ENCODE measurements at places on chromosomes 1 and 21.
A peak's percentile ranks its signal among the peaks of the same experiment; 100 is the strongest.

DNA sequence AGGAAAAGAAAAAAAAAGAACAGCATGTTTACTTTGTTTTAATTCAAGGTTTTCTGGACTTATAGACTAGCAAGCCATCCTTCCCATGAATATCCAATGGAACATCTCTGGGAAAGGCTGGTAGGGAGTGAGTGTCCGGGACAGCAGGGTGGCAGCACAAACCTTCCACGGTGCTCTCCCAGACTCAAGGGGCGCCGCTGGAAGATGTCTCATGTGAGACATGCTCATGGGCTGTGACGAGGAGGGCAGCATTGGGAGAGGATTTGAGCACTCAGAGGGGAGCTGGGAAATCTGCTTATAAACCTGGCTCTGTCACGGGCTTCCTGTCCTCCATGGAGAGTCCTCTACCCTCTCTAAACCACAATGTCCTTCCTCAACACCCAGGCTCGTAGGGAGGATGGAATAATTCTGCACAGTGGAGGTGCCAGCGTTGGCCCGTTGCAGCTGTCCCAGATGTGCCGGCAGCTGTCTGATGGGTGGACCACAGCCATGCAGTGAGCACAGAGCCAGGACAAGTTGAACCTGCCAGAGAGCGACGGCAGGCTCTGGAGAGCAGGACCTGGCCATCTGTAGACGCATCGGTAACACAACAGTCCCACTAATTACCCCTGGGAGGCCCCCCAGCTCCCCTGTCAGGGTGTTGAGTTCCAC is 100.1 kb upstream of the IGSF21 start:
- no peak for DNase-seq

DNA sequence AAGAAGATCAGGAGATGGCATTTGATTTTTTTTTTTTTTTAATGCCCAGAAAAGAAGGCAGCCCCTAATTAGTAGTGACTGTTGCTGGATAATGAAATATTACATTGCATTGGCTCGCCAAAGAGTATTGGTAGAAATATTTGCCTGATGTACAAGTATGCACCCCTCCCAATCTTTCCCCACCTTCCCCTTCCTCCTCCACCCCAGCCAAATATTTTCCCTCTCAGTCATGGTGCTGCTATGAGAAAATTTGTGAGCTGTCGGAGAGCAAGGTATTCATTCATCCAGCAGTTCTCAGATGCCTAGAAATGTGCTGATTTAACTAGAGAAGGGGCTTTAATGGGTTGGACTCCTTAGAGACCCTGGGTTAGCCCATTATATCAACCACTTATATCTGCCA is 50.5 kb upstream of the IKBKE start:
- no peak for DNase-seq

DNA sequence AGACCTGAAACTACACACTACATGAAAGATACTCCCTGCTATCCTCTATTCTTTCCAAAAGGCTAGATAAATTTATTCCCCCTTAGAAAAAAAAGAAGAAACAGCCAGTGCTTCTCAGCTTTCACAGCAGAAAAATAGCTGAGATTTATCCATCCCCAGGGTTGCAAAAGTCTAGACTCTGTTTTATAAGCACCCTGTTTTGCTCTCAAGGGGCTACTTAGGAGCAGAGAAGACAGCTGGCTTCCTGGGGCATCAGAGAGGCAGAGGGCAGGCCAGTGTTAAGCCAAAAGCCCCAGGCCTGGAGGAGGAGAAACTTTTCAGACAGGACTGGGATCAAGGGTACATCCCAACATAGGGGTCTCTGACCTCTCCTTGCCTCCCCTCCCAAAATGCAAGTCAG is 3.9 kb downstream of the LAMB3 start:
- DNase-seq, result no peak

- peak; percentile 23 for DNase-seq
These were observed 12.4 kb upstream of the ZNF124 start for GRCh38 chr1:247184254-247184653.

GRCh38 chr1:113101588-113101987 is 28.6 kb downstream of the LRIG2 start:
- DNase-seq, result no peak

DNA sequence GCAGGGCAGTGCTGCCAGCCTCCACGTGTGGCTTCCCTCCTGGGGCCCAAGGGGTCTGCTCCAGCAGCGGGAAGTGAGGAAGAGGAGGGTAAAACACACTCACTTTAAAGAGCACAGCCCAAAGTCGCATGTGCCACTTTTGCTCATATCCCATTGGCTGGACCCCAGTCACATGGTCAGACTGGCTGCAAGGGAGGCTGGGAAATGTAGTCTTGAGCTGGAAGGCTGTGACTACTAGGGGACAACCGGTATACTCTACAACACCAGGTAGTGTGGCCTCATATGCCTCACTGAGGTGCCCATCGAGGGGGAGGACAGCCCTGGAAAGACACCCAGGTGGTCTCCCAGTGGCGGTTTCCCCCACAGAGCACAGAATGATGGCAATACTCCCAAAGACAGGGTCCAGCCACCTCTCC is 45.2 kb downstream of the CAMK2N1 start:
- DNase-seq, result peak; percentile 68

GRCh38 chr1:228474507-228474906 is 12.7 kb upstream of the RNF187 start:
- no peak for DNase-seq

DNA sequence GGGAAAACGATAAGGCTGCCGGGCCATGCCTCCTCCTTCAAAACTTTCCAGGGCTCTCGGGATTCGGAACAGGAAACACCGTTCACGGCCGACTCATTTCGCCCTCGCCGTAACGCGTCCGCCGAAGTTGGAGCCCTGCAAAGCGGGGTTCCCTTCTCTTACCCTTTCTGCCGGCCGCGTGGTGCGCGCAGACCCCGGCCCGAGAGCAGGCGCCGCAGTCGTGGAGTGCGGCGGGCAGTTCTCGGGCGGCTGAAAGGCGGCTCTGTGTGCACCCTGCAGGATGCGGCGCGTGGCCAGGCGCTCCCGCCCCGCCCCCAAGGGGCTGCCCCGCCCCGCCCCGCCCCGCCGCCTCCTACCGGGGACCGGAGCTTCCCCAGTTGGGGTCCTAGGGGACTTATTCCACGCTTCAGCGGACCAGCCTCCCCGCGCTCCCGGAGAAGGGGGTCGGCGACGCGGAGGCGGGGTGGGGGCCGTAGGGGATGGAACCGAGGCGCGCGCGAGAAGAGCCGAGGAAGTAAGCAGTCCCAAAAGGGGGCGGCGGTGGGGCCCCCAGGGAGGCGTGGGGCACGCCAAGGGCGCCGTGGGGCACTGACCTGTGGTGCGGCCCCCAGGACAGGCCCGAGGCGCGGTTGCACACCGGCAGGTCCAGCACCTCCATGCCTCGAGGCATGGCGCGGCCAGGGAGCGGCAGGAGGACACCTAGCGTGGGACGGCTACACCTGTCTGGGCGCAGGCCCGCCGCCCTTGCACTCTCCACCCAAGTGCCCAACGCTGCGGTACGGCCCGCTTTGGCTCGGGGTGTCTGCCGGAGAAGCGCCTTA is at the start of gene MCOLN2:
TSS of gene MCOLN2 (minus strand) at position 268 of the 821 bp plus-strand sequence. CDS start at position 27, 241 bp downstream.
- peak; percentile 47 for DNase-seq

DNA sequence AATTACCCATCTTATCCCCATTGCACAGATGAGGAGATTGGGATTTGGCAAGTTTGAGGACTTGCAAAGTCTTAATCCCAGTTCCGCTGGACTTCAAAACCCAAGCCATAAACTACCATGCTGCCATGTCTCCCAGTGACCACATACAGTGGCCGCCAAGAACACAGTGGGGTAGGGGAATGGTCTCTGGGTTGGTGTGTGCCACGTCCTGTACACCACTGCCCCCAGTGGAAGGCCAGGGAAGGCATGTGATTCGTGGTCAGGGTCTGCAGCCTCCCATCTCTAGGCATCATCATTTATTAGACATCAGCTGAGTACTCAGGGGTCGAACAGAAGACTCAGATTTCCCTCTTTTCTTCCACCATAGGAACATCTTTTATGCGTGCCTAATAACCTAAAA is 76.0 kb downstream of the MAN1C1 start:
- DNase-seq, result peak; percentile 41
